Adrenal gland (tissue), 19 donors: ENCODE measurements at places on chromosomes 5 and 9.

GRCh38 chr9:78143281-78144007, 92.4 kb upstream of the CEP78 start:
- no peak for DNase-seq

GRCh38 chr5:83839256-83839655, 118.6 kb upstream of the HAPLN1 start:
- no peak for DNase-seq

DNA sequence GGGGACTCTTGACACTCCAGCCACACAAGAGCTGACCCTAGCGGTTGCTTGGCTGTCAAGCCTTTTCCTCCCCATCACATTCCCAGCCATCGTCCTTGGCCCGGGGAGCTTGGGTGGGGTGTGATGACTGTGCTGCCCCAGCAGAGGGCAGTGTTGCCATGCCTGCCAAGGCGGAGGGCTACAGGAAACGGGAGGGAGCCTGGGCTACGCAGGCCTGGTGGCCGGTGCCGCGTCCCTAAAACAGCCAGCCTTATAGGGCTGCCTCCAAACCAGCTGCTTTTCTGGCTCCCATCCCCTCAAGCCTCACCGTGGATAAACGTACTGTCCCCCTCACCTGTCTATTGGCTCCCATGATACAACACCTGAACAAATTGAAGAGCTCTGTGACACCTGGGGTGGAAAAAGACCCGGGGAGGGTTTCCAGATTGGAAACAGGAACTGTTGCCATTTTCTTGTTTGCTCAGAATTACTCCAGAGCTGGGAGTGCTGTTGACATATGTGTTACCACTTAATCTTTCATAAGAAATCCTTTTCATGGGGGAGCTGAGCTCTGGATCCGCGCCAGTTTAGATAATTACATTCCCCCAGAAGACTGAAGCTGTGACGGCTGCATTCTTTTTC, 72.8 kb upstream of the ASTN2 start:
- peak; percentile 42 for DNase-seq

DNA sequence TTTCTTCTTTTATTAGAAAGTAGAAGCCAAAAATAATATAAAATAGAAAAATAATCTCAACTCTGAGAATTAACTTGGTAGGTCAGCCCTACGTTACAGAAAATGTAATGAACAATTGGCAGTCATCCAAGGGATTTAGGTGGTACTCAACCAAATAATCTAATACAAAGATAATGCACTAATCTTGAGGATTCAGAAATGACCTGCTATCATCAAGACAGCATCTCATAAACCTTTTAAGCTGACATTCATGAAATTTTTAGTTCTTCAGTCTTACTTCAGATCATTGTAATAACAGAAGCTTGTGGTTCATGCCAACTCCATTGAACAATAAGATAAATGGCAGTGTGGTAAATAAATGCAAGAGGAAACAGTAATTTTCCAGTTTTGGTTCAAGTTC, 1058.0 kb downstream of the MAT2B start:
- no peak for DNase-seq

GRCh38 chr5:171920765-171921391, 85.6 kb downstream of the FBXW11 start:
- DNase-seq: no peak

DNA sequence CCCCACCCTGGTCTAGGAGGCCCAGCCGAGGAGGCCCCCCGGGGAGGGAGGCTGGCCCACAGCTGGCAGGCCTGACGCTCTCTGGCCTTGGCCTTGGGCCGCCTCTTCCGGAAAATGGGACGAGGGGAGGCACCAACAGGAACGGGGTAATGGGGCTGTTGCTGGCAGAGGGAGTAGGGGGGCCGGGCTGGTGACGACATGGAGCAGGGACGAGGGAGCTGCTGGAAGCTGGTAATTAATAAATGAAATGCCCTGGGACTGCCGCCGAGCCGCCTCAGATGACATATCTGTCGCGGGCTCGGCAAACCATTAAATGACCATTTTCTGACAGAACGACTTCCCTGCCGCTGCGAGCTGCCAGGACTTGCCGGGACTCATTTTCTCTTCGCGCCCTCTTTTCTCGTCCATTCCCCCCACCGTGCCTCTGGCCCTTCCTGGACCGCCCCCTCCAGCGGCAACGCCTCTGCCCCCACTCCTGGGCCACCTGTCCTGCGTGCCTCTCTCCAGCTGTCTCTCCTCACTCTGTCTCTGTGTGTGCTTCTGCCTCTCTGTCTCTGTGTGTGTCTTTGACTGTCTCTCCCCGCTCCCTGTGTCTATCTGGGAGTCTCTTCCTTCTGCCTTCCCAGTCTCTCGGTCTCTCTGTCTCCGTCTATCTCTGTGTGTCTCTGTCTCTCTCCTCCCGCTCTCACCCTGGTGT, 215.7 kb downstream of the PAX5 start:
- no peak for DNase-seq

- peak; percentile 8 for DNase-seq
Measured at GRCh38 chr9:93600504-93600903, 24.1 kb downstream of the PHF2 start.

DNA sequence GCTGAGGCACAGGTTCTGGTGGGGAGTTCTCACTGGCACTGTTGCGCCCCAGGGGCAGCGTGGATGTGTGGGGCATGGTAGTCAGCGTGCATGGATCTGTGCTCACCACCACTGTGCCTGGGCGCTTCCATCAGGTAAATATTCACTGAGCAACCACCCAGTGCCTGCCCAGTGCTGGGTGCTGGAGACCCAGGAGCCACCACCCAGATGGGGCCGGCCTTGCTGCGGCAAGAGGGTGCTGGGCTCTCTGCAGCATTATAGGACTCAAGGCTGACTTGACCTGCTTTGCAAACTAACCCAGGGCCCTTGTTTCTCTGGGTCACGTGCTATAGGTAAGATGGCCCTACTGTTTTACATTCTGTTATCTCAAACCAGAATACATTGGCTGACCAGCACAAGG, 60.5 kb downstream of the DAP start:
- no peak for DNase-seq

GRCh38 chr9:70406434-70406862, 8.0 kb downstream of the KLF9 start:
- no peak for DNase-seq

GRCh38 chr5:35146406-35146805, 83.9 kb downstream of the PRLR start:
- DNase-seq: no peak

DNA sequence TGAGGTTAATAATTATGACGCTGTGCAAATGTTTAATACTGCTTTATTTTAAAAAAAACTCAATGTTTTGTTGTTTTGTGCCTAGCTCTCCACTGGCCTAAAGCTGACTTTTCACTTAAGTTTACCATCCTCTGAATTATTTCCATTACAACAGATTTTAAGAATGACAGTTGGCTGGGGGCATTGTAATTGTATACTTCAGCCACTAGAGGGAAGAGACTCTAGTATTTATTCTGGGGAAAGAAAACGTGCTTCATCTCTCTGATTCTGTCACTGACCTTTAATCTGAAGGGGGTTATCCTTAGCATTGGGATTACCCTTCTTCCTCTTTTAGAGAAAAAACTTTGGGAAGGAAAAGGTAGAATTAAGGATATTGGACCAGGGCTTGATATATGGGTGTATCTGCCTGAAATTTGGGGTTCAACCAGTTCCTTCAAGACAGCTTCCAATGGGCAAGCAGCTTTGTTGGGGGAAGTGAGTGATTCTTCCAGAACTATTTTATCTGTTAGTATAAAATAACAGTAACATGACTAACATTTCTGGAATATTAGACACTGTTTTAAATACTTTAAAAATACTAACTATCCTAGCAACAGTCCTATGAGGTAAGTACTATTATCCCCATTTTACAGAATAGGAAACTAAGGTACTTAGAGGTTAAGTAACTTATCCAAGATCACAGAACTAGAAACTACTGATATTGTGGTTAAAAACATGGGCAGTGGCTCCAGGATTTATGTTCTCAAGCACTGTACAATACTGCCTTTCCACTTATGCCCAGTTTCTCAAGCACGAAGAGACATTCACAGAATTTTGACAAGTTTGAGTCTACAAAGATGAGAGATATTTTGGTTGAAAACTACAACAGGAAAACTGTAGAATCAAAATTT, 208.4 kb downstream of the CD180 start:
- DNase-seq: no peak

DNA sequence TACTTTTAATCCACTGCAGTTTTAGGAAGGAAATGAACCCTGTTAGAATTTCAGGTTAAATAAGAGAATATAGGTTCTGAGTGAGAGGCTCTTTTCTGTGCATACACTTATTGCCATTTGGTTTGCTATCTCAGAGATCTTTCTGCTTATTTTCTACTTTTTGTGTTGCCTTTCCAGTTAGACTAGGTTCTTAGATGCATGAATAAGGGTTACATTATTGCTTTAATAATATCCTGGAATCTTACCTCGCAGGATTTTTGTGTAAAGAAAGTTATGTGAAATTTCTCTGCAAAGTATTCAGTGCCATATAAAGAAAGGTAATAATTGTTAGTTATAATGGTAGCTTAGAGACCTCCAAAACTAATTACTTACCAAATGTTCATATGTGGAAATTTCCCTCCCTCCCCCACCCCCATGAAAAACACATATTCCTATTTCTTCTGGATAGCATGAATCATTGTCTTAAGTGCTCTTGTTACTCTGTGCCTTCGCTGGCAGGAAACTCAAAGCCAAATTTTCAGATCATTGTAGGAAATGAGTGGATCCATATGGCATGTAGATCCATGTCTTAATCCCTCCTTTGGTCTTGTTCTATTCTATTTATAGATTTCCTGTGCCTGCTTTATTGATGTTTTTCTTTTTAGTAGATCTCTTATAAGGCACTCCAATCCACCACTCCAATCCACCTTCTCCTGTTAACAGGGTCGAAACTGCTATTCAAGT, 2.7 kb upstream of the APBA1 start:
- DNase-seq: no peak

GRCh38 chr5:537621-538071, 13.4 kb upstream of the SLC9A3 start:
- DNase-seq: no peak

DNA sequence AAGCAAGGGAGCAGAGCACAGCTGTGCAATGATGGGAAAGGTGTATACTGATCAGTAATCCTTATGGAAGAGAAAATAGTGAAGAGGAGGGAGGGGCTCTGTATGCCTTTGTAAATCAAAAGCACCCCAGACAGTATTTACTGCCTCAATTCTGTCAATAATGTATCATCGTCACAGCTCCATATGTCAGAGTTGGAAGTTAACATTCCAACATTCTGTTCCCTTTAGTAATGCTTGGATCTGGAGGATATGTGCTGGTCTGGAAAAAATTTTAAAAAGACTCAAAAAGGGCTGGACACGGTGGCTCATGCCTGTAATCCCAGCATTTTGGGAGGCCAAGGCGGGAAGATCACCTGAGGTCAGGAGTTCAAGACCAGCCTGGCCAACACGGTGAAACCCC, 310.4 kb downstream of the ACTL7B start:
- no peak for DNase-seq

GRCh38 chr9:37694355-37694754, 43.6 kb downstream of the FRMPD1 start:
- DNase-seq: no peak

DNA sequence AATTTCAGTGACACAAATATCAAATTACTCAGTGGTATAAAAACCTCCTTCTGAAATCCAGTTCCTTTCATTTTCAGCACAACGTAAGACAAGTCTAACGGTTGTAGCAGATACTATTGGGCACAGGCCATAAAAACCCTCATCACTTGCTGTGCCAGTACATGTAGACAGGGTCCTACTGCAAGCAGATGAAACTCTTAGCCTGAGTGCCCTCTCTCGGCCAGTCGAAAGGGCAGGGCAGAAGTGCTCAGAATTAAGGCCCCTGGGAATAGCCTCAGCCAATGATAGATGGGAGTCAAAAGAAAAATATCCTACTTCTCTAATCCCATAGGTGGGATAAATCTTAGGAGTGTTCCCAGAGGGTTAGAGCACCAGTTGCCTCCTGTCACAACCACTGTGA, 168.5 kb upstream of the FER start:
- DNase-seq: no peak

DNA sequence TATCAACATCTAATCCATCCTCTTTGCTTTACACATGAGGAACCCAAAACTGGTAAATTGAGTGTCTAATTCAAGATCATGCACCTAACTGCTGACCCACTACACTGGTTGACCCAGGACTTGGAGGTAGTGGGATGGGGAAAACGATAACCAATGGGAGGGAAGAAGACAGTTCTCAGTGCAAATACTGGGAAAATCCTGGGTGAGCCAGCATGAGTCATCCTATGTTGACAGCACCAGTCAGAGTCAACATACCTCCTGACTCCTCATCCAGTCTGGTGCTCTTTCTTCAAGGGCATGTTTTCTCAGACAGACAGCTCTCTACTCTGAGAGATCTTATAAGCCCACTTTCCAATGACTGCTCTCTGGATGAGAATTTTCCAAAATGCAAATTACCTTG, 232.8 kb upstream of the PTGER4 start:
- DNase-seq: no peak

- DNase-seq: no peak
Measured at GRCh38 chr5:78549043-78549442, 99.5 kb downstream of the LHFPL2 start.

DNA sequence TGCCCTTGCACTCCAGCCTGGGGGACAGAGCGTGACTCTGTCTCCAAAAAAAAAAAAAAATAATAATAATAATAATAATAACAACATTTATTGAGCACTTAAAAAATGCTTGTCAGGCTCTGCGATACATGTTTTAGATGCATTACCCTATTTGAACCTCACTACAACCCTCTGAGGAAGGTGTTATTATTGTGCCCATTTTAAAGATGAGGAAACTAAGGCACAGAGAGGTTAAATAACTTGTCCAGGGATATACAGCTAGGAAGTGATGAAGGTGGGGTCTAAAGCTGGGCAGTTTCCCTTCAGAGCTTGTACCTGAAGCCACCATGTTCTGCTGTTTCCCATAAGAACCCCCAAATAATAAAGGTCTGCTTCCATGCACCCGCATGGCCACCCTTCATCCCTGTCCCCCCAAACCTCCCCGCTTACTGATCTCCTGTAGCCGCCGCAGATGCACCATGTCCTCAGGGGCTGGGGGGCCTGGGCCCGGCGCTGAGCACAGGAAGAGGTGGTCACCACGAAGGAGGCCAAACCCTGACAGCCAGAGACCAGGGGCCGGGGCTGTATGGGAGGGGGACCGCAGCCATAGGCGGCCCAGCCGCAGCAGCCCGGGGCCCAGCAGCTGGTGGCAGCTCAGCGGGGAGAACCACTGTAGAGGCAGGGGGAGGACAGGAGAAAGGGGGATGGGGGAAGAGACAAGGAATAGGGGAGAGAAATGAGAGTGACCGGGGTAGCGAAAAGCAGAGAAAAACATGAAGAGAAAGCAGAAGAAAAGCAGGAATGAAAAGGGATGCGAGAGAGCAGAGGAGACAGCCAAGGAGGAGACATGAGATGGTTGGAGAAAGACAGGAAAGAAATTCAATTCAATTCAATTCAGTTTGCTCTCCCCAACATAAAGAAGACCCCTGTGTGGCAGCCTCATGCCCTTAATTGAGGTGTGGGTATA, 15.1 kb upstream of the FCHSD1 start:
- no peak for DNase-seq

DNA sequence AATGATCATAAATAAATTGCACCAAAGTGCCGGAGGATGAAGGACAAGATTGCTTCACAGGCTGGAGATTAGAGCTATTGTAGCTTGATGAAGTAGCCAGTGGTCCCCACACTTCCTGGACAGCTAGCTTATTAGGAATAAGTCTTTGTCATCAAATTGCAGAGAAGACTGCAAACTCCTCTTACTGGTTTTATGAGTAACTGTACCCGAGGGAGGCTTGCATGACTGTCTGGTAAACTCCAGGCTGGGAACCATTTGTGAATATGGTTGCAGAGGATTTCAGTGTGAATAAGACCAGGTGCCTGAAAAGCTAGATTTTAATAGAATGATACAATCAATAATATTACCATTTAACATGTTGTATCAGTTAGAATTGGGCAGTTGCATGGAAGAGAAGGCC, 36.5 kb upstream of the SEMA5A start:
- DNase-seq: no peak

GRCh38 chr5:98349251-98349989, 424.0 kb upstream of the RGMB start:
- DNase-seq: no peak
